ENCODE measurements at places on chromosomes 7 and 10.

- peak; percentile 35 for DNase-seq
Measured at GRCh38 chr10:123888751-123889150, 2.9 kb downstream of the CPXM2 start.

DNA sequence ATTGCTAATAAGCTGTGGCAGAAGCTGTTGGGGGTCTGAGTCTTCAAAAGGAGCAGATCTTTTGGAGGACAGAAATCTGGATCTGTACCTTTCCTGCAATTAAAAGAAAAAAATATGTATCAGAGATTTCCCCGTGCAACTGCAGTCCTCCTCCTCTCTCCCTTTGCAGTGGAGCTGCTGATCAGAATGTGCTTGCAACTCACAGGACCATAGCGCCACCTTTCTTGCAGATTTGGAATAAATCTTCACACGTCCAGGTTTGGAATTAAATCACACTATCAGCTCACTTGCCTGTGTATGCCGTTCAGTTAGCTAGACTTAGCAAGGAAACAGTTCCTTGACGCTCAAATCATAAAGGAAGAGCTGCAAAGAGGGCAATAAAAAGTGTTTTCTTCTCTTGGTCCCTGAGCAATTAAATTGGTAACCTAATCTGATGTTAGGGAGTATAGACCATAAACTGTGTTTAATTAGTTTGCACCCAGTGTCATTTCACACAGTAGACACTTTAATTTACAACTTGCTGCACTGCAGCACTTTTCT, 77.4 kb downstream of the PON1 start:
- no peak for DNase-seq

DNA sequence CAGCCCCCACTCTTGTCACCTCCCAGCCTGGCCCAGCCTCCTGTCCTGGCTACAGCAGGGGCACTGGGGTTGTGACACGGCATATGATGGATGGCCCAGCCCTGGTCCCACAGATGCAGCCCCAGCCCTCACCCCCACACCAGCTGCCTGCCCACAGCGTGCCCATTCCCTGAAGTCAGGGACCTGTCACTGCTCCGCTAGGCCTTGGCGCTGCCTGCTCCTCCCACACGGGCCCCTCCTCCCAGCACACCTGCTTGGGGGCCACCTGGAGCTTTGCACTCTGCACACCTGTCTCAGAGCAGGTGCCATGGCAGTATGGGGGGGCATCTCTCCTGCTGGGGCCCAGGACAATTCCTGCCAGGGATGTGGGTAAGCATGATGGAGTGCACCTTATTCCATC, 3.5 kb downstream of the GCK start:
- no peak for DNase-seq

DNA sequence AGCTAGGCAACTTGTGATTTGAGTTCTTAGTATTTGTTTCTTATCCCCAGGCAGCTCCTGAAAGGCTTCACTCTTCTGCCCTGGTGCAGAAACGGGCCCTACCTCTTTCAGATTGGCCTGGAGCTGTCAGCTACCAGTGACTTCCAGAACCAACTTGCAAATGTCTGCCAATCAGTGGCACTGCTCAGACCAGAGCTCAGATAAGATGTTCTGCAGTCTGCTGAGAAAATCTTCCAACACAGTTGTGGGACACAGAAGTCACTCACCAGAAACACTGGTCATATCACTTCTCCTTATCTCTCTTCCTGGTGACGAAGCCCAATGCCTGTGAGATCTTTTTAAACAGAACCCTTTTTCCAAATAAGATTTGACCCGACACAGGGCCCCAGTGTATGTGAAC, 81.9 kb upstream of the DUSP5 start:
- no peak for DNase-seq

DNA sequence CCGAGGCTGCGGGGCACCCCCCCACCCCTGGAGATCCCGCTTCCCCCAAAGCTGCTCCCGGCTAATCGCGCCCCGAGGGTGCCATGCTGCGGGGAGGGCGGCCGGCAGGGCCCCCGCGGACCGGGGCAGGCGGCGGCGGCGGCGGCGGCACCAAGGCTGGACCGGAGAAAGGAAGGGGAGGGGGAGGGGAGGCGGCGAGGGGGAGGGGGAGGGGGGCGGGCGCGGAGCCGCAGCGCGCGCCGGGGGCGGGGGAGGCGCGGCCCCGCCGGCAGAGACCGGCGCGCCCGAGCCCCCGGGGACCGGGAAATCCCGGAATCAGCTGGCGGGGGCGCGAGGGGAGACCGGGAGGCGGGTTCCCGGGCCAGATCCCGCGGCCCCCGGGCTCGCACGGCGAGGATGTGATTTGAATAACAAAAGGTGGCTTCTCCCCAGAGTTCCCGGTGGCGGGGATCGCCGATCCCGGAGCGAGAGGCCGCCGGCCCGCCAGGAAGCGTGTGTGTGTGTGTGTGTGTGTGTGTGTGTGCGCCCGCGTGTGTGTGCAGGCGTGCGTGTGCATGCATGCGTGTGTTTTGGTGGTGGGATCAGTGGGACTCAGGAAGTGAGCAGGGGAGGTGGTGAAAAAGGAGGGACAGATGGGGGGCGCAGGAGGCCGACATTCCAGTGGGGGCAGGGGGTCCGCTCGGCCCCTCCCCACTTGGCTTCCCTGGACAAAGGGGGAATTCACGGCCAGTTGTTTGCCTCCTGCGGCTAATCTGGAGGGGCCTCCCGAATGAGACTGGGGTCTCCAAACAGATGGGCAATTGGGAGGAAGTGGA, 99.5 kb downstream of the HIP1 start:
- no peak for DNase-seq

DNA sequence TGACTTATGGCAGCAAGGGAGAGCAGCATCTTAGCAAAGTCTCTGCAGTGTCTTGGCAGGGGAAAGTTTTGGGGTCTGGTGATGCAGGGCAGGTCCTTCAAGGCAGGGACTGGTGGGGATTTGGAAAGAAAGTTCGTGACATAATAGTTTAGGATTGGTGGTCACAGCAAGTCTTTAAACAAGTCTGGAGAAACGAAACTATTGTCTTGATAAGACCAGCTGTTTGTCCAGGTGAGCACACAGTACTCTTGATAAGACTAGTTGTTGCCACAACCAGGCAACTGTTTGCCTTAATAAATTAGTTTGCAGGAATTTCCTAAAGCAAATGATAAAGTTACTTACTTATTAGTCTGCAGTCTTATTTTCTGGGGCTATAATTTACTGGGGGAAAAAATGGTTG, 136.1 kb downstream of the AKR1D1 start:
- DNase-seq, result no peak

GRCh38 chr7:101985057-101985902, 167.9 kb downstream of the CUX1 start:
- no peak for DNase-seq

- DNase-seq, result peak; percentile 36
Measured at GRCh38 chr7:159088016-159088865, 56.4 kb downstream of the VIPR2 start.

- no peak for DNase-seq
Measured at GRCh38 chr10:113965077-113965476, 78.6 kb upstream of the ADRB1 start.

GRCh38 chr10:44786286-44786850, 124.8 kb upstream of the TMEM72 start:
- DNase-seq, result no peak

GRCh38 chr7:75064801-75065200, 8.8 kb downstream of the RCC1L start:
- DNase-seq, result no peak

- DNase-seq, result no peak
Measured at GRCh38 chr7:37342688-37343471, 105.8 kb downstream of the ELMO1 start.

GRCh38 chr7:55061726-55062499, 43.1 kb downstream of the EGFR start:
- no peak for DNase-seq

DNA sequence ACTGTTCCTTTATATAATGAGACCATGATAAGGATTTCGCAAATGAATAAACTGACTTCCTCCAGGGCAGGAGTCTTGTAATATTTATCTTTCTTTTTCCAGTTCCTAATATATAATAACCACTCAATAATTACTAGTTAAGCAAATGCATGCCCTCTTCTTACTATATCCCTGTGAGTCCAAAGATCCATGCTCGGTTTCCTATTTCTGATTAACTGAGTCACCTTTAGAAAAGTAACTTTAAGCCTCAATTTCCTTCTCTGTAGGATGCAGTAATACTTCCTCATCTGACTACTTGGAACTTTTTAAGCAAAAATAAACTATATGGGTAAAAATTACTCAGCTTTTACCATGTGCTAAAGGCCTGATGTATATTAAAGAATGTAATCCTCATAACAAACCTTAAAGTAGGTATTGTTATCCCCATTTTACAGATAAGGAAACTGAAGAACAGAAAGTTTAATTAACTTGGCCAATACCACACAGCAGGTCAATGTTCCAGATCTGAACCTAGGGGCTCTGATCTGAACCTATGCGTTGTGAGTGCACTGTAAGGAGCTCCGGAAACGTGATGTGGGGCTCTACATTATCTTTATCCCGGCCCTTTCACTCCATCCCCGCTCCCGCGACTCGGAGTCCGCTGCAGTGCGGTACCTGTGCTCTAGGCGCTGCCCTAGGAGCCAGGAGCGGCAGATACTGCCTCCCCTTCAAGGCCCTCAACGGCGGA, 458 bp downstream of the COX15 start:
- DNase-seq, result no peak

GRCh38 chr7:5450549-5451327, 27.1 kb upstream of the TNRC18 start:
- no peak for DNase-seq

DNA sequence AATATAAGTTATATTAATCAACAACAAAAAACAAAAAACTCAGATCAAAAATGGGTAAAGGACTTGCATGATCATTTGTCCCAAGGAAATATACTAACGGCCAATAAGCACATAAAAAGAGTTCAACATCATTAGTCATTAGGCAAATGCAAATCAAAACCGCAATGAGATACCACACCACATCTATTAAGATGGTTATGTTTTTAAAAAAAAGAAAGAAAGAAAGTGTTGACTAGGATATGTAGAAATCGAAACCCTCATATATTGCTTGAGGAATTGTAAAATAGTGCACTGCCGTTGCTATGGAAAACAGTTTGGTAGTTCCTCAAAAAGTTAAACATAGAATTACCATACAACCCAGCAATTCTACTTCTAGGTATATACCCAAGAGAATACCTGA, 39.4 kb upstream of the CTNNA3 start:
- no peak for DNase-seq

- no peak for DNase-seq
Measured at GRCh38 chr10:131022369-131022768, 289.2 kb downstream of the TCERG1L start.

DNA sequence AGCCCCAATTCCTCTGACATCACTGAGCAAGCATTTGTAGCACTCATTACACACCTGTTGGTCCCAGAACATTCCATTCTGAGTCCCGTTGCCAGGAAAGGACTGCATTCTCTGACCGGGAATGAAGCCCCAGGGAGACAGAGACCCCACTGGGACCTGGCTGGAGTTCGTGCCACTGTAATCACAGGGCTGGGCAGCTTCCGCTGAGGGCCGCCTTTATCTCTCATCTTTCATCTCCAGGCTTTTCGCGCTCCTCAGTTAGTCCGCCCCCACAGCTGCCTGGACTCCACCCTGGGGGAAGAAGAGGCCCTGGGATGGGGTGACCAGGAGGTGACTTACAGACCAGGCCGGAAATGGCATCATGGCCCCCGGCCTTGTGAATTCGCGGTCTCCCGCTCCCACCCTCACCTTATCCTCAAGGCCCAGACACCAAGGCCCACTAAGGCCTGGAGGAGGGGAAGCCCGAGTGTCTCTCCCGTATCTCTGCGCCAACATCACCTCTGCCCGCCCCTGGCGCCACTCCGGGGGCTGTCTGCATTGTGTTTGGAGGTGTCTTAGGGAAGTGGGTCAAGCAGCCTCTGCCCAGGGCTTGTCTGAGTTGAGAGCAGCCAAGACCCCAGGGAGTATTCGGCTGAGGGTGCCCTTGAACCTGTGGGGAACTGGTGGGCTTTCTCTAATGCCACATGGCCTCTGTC, 75.4 kb downstream of the PROSER2 start:
- no peak for DNase-seq

DNA sequence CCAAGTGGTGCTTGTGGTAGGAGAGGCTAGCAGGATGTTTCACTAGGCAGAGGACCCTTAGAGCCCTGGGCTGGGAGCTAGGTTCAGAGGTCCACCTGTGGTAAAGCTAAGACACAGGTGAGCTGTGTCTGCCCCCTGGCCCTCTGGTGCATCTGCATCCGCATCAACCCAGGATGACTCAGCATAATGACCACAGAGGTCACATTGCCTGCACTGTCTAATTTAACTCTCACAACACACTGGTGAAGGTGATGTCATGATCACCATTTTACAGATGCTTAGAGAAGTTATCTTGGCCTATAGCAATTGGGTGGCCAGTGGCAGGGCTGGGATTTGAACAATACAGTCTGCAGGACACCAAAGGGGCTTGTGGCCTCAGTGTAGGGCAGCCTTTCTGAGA, 33.1 kb downstream of the HABP2 start:
- no peak for DNase-seq

DNA sequence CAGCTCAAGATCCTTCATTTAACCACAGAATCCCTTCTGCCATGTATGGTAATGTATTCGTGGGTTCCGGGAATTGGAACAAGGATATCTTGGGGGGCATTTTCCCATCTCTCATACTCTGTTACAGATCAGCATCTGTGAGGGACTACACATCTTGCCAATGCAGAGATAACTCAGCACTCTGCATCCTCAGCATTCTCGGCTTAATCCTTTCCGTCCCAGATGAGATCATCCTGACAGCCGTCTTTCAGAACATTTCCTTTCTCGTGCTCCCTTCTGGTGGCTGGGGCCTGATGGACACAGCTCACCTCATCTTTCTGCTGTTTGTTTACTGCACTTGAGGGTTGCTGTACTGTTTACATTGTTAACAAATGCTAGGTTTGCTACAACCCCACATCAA, 25.3 kb downstream of the FKBP6 start:
- no peak for DNase-seq

DNA sequence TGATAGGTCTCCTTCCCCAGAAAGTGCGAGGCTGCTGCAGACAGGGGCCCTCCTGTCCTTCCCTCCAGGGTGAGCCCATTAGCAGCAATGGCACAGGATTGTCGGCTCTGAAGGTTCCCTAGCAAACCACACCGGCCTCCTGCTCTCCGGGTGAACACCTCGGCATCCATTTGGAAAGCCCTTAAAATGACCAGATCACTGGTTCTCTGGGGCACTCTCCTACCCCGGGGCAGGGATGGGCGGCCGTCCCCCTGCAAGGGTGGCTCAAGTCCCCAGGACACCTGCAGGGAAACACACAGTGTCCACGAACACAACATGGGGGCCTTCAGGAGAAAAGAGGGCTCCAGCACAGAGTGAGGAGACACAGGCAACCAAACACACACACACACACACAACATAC, 459.1 kb downstream of the PTPRN2 start:
- DNase-seq, result no peak

- DNase-seq, result no peak
Measured at GRCh38 chr10:11530806-11531205, 80.6 kb downstream of the USP6NL start.

DNA sequence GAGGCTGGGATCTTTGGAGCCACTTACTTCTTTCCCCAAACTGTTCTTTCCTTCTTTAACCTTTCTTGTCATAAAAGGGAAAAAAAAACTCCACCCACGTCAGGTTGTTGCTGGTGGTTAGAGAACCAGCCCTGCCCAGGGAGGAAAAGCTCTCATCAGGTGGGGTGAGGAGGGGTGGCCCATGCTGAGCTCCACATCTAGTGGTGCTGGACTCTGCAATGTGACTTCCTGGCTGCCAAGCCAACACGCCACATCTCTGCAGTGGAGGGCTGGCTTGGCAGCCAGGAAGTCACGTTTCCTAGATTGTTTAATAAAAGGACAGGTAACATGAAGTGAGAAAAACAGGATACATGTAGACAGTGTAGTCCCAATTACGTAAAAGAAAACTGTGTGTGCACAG, 37.4 kb downstream of the WIPF3 start:
- DNase-seq, result no peak

GRCh38 chr10:102935505-102935904, 17.4 kb downstream of the CNNM2 start:
- no peak for DNase-seq
